ENCODE measurements at places on chromosomes 4 and X.

DNA sequence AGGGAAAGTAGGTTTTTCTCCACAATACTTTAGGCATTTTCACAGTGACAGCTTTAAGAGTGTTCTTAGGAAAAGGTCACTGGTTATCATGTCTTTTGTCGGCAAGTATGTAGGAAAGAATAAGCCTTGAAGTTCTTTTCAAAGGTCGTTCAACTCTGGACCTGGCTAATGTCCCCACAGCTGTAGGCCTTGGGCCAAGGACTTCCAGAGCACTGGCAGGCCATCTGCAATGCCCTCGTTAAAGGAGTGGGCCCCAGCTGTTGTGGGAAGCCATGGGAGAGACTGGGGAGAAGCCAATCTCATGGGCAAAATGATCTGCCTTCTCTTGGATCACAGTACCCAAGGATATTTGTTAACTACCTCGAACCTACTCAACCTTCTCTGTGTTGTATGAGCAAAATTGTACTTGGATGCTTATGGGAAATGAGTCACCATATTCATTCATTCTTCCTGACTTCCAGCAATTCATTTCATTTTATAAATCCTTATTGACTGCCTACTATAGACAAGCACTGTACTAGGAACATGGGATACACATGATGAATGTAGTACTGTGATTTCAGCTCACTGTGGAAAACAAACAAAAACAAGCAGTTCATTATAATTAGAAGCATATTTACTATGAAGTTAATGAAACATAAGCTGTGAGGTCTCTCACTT is 141.1 kb upstream of the KIT start:
- DNase-seq = no peak

DNA sequence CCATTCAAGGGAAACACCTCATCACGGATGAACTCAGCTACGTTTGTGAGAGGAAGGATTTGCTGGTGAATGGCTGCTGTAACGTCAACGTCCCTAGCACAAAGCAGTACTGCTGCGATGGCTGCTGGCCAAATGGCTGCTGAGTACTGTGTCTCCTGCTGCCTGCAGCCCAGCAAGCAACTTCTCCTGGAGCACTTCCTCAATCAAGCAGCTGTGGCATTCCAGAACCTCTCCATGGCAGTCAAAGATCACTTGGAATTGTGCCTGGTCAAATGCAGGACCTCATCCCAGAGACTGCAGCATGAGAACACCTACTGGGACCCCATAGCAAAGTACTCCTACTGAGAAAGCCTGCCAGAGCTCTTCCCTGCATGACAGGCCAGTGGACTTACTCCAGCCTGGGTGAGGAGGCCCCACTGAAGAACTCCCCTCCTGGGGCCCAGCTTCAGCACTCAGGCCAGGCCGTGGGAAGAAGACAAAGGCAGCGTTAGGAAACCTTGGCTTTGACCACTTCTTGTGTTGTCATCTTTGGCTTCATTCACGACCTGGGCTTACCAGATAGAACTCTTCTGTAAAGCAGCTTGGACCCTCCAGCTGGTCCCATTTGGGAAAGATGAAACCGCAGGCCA is 244.3 kb downstream of the RBMX2 start:
- no peak for DNase-seq

GRCh38 chrX:133402830-133403625 is 12.3 kb downstream of the GPC4 start:
- no peak for DNase-seq

GRCh38 chr4:160318567-160319220 is 1215.8 kb downstream of the RAPGEF2 start:
- no peak for DNase-seq

- DNase-seq = no peak
Measured at GRCh38 chr4:38660838-38661237, 3.2 kb upstream of the KLF3 start.

- DNase-seq = no peak
Measured at GRCh38 chr4:41476310-41476885, 61.6 kb upstream of the LIMCH1 start.

- no peak for DNase-seq
Measured at GRCh38 chr4:156977435-156978160, 6.0 kb upstream of the PDGFC start.

DNA sequence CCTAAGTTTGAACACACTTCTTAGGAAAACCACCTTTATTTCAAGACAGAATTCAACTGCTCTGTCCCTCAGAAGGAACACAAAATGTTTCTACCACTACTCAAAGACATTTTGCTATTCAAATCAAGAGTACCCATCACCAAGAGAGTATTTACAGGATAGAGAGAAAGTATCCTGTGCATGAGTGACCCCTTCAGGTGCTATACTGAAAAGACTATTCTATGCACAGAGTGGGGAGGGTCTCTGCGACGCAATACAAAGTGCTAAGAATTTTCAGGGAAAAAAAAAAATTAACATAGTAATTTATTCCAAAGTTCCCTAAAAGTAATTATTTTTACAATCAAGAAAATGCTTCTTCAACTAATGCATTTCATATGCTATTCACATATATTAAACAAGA is 346.4 kb upstream of the FAM241A start:
- no peak for DNase-seq

DNA sequence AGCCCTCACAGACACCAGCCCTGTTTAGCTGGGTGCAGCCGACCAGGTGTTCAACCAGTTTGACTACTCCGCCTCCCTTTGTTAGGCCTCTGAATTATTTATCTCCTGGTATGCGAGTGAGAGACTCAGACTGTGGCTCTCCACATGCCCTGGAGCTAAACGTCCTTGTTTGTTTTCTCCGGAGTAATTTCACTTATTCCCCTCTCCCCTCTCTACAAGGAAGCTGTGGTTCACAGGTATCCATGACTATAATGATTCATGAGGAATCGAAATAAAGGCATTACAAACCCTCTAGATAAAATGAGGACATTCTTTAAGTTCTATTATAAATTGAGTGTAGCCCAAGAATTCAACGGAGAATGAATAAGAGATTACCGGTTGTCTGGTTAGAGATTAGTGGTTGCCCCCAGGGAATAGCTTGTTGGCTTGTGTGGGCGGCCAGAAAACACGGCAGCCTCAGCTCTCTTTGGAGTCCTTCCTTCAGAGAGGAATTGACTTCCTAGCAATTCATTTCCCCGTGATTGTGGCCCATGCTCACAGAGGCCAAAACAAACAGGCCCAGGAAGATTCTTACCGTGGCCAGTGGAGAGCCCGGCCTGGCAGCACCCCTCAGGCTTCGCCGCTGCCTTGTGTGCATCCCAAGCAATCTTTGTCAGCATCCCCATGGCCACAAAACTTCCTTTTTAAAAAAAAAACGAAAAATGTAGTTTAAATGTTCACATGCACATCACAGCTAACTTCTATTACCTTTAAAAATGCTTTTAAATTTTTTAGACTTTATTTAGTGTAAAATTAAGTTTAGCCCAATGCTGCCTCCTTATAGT is 60.2 kb upstream of the CBR4 start:
- DNase-seq = peak; percentile 99

DNA sequence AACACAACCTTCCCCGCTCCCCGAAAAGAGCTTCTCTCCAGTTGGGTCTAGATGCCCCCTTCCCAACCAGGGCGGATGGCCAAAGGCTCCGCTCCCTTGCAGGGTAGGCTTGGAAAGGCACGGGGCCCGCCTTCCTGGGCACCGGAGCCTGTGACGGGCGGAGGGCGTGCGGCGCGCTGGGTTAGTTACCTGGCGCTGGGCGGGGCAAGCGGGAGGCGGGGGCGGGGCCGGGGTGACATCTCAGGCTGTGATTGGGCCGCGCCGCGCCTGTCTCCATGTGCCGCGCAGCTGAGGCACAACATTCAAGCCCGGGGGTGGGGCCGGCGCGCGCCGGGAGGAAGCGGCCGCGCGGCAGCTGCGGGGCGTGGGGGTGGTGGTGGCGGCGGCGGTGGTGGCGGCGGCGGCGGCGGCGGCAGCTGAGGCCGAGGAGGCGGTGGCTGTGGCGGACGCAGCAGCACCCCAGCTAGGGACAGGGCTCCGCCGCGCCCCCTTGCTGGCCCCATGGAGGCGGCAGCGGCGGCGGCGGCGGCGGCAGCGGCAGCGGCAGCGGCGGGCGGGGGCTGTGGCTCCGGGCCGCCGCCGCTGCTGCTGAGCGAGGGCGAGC is at the start of gene REPS2:
TSS of gene REPS2 (plus strand) at position 298 of the 604 bp plus-strand sequence. CDS start at position 502, 204 bp downstream.
- peak; percentile 29 for DNase-seq

DNA sequence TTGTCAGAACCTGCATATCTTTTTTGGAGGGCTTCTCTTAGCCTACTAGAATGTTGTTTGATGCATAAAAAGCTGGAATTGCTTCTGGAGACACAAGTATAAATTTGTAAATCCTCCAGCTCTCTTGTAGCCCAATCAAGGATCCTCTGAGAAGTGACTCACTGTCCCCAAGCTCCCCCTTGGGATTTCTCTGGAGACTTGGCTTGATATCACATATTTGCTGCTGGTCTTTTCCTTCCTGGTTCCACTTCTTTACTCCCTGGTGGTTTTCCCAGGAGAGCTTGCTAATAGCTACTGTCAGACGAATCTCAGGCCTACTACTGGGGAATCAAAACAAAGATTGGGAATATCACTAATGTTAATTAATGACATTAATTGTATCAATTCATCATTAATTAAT is 173.1 kb downstream of the STK32B start:
- DNase-seq = no peak

GRCh38 chrX:1946974-1947373 is 332.1 kb downstream of the ASMT start:
- no peak for DNase-seq

GRCh38 chr4:24515698-24516097 is 68.7 kb downstream of the DHX15 start:
- no peak for DNase-seq

DNA sequence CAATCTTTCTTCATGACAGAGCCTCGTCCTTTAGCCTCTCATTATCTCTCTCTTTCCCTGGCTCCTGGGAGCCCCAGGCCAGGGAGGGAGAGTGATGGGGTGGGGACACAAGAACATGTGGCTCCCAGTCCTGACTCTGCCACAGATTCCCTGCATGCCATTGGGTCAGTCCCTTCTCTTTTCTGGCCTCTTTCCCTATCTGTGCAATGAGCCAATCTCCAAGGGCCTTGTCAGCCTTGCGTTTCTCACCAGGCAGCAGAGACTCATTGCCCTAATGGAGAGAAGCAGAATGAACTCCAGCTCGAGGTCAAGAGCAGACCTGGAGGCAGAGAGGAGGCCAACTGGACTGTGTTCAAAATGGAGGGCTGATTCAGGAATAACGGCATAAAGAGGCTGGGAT is 38.4 kb upstream of the PJA1 start:
- DNase-seq = no peak

DNA sequence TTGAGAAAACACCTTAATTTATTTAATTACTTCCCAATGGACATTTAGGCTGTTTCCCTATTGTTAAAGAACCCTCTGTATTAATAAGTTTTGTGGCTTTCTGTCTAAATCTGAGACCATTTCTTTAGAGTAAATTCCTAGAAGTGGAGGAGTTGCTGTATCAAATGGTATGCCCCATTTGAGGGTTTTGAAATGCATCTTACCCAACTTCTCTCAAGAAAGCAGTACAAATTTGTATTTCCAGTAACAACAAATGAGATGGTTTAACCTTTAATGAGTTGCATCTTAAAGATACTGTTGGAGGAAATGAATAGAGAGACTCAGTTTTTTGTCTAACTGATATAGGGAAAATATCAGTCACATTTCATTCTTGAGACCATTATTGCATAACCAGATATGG is 70.5 kb upstream of the CBLL2 start:
- no peak for DNase-seq

GRCh38 chr4:86878640-86879039 is 13.6 kb downstream of the C4orf36 start:
- DNase-seq = no peak

- no peak for DNase-seq
Measured at GRCh38 chr4:181181331-181181730, 1061.9 kb upstream of the TENM3 start.

- DNase-seq = no peak
Measured at GRCh38 chr4:23038626-23039491, 346.1 kb downstream of the GBA3 start.

DNA sequence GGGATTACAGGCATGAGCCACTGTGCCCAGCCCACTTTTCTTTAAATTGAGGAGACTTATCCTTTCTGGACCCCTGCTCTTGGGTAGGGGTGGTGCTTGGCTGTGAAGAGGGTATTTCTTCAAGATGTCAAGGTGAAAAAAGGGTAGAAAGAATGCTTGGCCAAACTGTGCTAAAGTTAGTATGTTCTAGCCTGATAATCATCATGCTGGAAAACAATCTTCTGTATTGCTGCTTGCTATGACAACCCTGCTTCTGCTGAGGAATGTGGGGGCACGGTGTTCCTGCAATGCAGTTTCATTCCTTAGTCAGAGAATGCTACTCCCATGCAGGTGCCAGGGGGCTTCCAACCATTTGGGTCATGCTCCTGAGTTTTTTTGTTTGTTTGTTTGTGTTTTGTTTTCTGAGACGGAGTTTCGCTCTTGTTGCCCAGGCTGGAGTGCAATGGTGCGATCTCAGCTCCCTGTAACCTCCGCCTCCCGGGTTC is 4.0 kb upstream of the UBE2A start:
- DNase-seq = no peak

DNA sequence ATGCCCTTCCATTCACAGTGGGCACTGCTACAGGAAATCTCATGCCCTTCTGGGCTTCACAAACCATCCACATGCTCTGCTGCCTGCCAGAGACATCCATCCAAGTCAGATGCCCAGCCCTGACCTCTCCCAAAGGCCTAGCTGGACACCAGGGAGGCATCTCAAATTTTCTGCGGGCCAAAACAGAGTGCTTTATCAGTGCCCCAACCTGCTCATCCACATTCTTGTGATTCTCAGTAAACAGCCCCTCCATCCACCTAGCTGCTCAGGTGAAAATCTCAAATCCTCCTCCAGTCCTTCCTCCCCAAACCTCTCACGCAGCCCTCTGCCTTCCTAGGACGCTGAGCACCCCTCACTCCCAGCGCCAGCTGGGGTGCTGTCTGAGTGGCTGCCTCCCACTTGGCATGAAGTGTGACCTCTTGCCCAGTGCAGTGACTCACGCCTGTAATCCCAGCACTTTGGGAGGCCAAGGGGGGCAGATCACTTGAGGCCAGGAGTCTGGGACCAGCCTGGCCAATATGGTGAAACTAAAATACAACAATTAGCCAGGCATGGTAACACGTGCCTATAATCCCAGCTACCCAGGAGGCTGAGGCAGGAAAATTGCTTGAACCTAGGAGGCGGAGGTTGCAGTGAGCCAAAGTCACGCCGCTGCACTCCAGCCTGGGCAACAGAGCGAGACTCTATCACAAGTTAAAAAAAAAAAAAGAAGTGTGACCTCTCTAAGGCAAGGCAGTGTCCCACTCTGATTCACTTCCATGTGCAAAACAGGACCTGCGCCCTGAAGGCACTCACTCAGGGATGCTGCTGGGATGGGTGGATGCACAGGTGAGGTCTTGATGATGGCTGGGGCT is 1.7 kb upstream of the AFAP1 start:
- no peak for DNase-seq

- DNase-seq = no peak
Measured at GRCh38 chr4:7301126-7301785, 108.9 kb downstream of the SORCS2 start.

DNA sequence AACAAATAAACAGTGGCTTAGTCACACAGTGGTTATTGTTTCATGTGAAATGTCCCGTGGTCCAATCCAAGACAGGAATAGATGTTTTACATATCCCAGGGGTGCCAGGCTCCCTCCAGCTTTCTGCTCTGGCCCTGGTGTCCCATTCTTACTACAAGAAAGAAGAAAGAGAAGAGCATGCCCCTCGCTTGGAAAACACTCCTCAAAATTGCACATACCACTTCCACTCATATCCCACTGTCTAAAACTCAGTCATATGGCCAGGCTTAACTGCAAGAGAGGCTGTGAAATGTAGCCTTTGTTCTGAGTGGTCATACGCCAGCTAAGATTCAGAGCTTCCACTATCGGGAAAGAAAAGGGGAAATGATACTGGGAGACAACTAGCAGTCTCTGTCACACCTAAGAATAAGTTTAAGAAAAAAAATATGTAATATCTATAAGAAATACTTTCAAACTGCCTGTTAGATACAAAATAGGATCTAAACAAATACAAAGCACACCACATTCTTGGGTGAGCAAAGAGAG is 306.8 kb upstream of the FAM241A start:
- no peak for DNase-seq

All from epithelial cell of prostate (primary cell).